Activated naive CD4-positive, alpha-beta T cell treated with anti-CD3 and anti-CD28 coated beads for 36 hours (primary cell): ENCODE measurements at places on chromosomes 6 and 20.

DNA sequence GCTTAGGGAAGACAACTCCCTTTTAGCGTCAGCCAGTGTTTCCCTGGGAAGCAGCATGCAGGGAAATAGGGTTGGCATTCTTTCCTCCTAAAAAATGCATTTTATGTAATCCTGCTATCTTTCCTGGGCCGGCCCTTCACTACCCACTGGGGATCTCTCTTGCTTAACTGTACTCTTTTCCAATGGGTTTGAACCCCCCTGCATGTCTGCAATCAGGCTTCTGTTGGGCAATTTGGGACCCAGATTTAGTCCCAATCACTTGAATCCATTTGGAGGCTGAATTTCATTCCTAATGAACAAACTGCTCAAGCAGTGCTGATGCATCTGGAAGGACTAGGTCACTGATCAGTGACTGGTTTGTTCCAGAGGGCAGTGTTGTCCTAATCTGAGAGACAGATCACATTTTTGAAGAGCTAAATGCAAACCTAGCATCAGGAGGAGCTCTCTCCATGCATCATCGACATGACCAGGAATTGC, 152.0 kb downstream of the TSHZ2 start:
- no peak for DNase-seq

DNA sequence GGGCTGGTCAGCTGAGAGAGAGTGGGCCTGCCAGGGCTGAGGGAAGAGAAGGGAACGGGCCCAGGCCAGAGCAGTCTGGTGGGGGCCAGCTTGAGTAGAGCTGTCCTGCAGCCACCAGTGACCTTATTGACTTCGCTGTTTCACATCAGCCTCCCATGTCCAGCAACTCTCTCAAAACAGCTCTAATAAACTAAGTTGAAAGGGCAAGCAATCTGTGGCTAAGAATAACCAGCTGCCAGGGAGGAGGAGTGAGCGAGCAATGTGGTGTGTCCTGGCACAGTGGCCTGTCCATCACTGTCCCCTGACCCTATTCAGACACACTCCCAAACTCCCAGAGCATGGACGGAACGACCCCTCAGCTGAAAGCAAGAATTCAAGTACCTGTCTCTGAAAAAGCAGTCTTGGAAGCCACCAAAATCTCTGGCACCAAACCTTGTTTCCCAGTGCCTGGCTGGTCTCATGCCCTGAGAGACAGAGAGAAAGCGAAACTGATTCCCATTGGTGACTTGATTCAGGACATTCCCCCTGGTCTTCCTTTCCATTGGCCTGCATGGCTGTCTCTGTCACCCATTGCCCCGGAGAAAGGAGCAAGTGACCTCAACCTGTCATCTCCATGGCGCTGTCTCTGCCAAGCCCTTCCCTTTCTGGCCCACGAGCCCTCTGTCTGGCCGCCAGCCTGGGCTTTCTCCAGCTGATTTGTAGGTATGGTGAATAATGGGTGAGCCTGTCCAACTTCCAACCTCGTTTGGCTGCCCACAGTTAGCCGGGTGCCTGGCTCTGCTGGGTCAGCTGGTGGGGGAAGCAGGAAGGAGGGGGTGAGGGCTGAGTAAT, at the start of gene DDO:
TSS of gene DDO (minus strand) at position 490 of the 831 bp plus-strand sequence. CDS start 2,113 bp downstream, outside the sequence.
- DNase-seq, result no peak

DNA sequence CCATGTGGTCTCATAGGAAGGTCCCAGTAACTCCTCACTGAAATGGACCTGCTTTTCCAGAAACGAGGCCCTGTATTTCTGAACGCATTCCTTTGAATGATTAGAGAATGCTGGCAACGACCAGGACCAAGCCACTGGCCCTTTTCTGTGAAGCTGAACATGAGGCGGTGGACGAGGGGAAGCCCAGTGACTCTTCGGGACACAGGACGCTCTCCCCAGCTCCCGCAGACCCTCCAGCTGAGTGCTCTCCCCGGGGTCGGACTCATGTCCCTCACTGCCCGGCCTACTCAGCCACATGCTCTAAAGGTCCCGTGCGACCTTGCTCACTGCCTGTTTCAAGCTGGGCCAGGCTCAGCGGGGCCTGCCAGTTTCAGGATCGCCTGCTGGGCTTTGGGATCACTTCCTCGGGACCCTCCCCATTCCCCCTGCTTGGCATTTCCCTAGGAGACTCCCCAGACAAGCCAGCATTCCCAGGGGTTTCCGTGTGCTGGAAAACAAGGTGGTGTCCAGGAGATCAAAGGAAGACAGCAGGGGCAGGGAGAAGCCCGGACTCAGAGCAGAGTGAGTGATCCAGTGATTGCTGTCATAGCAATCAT, 2.6 kb upstream of the CST9 start:
- no peak for DNase-seq

- no peak for DNase-seq
Measured at GRCh38 chr6:129006724-129007514, 124.0 kb downstream of the LAMA2 start.

GRCh38 chr6:7911345-7911725, 747 bp upstream of the TXNDC5 start:
- no peak for DNase-seq

DNA sequence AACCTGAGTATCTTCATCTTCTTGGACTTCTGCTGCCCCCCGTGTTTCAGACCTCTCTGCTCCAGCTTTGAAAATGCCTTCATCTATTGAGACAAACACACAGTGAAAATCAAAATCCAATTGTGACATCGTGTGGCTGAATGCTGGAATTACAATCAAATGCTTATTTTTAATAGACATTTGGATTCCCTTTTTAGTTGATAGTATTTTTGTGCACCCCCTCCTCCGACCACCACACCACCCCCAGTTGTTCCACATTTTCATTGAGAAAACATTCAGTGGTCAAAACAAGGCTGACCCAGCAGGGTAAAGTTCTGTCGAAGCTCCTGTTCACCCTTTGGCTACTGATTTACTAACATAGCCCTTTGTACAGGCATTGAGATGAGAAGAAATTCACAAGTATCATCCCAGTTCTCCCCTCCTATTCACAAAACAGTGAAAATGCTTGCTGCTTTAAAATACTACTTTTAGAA, 79.0 kb downstream of the NRSN1 start:
- peak; percentile 41 for DNase-seq

- DNase-seq, result peak; percentile 75
Measured at GRCh38 chr6:138593124-138593877, 94.0 kb upstream of the NHSL1 start.

GRCh38 chr20:48823960-48824498, 3.8 kb downstream of the PREX1 start:
- peak; percentile 85 for DNase-seq

DNA sequence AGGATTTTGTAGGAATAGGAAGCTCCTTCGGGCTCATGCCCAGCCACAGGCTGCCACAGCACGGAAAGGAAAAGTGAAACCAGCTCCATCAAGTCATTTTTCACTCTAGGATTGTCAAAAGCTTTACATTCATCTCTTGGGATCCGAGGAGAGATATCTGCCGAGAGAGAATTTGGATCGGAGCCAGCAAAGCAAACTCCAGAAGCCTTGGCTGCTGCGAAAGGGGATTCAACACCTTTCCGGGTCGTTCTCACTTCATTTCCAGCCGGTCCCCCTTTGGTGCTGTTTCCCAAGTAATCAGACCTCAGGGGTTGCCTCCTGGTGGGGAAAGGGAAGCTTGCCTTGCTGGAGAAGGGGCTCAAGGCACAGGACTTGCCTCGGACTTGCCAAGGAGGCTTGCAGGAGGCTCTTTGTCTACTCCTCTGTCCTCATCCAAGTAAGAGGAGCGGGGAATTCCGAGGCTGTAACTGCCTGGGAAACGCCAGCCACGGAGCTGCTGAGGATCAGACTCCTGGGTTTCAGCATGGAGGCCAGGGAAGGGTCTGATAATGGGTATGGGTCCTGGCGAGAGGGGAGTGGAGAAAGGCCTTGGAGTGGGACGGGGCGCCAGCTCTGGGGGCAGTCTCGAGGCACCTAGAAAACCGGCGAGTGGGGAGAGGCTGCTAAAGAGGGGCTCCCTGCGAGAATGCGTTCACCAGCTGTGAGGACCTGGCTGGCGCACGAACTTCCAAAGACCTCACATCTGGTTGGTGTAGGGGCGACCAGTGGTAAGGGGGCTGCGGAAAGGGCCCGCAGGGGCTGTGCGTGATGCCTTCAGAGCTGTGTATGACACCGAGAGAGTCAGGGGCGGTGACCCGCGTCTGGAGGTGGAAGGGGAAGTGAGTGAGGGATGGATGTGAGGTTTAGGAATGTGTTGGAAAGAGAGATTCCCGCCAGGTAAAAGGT, 702 bp downstream of the ETV7 start:
- DNase-seq, result peak; percentile 28

DNA sequence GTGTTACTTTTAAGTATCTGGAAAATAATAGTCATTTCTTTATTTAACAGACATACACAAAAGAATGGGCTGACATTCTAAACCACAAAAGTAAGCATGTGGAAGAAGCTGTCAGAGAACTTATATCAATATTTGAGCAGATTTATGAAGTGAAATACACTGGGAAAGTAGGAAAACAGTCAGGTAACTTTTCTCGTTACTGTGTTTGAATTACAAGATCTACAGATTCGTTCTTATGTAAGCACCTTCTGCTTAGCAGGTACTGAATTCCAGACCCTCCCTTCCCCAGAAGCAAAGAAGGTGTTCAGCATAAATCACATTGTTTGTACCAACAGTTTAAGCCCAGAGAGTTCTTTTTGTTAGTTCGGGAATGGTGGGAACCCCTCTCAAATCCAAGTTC, 88.0 kb downstream of the DNAH8 start:
- no peak for DNase-seq

DNA sequence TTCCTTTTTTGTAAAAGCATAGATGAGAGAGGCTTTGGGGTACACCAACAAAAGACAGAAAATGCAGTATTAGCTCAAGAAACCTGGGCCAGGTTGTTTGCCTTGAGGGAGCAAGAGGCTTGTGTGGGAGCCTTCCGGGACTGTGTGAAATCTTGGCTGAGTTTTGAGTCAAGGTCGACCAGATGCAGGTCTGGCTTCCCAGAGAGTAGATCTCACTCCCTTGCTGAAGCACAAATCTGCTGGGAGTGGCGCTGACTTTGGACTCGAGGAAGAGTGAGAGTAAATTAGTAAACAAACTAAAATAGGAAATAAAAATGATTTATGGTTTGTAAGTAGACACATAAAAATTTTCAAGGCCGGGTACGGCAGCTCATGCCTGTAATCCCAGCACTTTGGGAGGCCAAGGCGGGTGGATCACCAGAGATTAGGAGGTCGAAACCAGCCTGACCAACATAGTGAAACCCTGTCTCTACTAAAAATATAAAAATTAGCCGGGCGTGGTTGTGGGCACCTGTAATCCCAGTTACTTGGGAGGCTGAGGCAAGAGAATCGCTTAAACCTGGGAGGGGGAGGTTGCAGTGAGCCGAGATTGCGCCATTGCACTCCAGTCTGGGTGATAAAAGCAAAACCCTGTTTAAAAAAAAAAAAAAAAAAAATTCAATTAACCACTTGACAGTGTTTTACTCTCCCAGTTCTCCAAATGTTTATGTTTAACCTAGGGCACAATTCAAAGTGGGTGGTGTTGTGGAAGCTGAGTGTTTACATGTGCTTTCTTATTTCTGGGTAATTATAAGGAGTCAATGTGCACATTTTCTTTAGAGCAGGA, 27.7 kb upstream of the EDN1 start:
- DNase-seq, result no peak

GRCh38 chr6:107849325-107849724, 25.2 kb upstream of the SCML4 start:
- no peak for DNase-seq

- no peak for DNase-seq
Measured at GRCh38 chr6:169225887-169226286, 27.8 kb downstream of the THBS2 start.

- no peak for DNase-seq
Measured at GRCh38 chr20:61360296-61360695, 108.2 kb downstream of the CDH4 start.

GRCh38 chr6:167726043-167726621, 100.6 kb upstream of the AFDN start:
- DNase-seq, result no peak

DNA sequence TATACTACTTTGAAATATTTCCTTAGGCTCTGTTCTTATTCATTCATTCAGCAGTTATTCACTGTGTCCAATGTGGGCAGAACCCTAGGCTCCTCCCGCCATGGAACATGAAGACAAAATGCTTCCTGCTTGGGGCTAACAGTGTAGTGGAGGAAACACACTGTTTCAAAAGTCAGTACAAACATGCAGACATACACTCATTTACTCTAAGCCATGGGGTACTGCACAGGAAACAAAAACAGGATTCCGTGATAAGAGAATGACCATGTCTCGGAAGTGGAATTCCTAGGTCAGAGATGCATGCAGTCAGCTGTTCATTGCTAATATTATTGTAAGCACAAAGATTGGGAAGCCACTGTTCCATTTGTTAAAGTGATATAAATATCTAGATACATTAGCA, 18.4 kb upstream of the FAM209A start:
- no peak for DNase-seq

DNA sequence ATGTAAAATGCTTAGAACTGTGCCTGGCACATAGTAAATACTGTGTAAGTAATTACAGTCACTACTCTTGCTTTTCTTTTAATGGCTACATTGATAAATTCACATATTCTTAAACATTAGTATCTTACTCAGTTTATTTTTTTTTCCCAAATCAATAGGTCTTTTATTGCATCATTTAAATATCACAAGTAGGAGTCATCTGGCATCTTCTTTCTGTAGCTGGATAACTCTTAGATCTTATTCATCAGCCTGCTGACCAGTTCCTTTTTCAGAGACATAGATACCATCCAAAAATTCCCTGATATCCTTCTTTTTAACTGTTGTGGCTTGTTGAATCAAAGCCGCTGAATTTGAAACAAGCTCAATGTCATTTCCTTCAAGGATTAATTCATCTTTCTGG, 20.0 kb upstream of the PHF3 start:
- no peak for DNase-seq

DNA sequence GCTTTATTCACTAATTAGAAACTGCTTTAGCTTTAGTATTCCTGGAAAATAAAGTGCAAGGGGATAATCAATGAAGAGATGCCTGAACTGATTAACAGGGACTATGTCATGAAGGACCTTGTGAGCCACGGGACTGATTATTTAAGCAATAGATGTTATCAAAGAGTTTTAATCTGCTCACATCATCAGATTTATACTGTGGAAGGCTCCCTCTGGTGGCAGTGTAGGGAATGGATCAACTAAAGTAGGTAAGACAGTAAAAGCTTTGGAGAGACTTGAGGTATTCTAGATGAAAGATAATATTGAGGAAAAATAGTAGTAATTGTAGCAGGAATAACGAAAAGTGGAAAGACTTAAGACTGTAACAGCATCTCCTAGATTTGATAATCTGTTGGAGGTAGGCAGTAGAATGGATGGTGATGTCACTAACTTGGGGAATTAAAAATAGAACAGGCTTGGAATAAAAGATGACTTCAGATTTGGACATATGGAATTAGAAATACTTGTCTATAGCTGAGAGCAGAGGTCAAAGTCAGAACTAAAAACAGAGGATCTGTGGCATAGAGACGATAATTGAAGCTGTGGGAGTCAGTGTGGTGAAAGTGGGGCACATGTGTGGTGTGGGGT, 80.3 kb upstream of the HTR1E start:
- peak; percentile 58 for DNase-seq

DNA sequence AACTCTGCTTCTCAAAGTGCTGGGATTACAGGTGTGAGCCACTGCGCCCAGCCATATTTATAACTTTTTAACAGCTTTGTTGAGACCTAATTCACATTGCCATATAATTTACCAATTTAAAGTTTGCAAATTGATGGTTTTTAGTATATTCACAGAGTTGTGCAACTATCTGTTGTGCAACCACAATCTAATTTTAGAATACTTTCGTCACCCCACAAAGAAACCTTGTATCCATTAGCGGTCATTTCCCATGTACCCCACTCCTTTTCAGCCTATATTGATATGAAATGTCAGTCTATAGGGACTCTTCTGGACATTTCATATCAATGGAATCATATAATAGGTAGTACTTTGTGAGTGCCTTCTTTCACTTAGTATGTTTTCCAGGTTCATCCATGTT, 55.8 kb downstream of the FOXO3 start:
- no peak for DNase-seq
